ENCODE measurements at places on chromosomes 2 and 18. TPM values are rescaled to one million over a fixed set of nuclear protein-coding genes. Genes with fewer than 3 reads are reported as not detected.

DTYMK gene
- total RNA-seq, result 104 TPM

GREB1L gene
- total RNA-seq, result 0.76 TPM

IL1A gene
- 0.99 TPM for total RNA-seq

MEP1B gene
- total RNA-seq, result not detected

XIRP2 gene
- 0.66 TPM for total RNA-seq

ADGRF3 gene
- total RNA-seq, result 0.18 TPM

CDKL4 gene
- total RNA-seq, result 1.2 TPM

ARPC2 gene
- total RNA-seq, result 455 TPM

Measured in endothelial cell of umbilical vein (primary cell).